ENCODE measurements at places on chromosomes 12 and 14.

DNA sequence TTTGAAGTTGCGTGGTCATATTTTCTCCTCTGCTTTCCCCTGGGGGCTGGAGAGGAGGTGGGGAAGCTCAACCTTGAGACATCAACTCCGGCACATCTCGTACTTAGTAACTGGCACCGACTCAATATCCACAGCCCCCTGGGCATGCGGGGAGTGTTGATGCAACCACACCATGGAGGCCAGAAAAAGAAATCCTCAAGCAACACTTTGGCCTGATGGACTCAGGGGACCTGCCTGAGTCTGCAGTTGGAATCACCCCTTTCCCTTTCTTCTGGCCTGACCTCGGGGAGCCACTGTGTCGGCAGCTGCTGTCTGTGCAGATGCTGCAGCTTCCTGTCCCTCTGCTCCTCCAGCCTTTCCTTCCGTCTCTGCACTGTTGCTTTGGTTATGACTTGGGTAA is 11.4 kb upstream of the AACS start:
- no peak for ATAC-seq

GRCh38 chr14:59305836-59306555 is 117.5 kb downstream of the DAAM1 start:
- ATAC-seq = no peak

DNA sequence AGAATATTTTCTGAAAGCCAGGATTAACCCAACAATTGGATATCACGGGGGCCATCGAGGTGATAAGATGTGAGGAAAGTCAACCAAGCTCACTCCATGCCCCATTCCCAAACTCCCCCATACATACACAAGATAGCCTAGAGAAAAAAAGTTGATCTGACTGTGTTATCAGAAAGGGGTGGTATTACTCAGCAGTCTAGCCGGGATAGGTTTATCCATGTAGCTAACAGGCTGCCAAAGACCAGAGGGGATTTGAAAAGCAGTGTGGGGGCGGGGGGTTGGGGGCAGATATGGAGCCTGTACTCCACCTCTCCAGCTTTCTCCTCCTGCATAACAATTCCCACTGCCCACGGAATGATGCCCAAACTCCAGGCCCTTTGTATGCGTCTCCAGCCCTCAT is 13.2 kb upstream of the MAP1LC3B2 start:
- ATAC-seq = no peak

- ATAC-seq = no peak
Measured at GRCh38 chr12:119613319-119613936, 19.9 kb downstream of the TMEM233 start.

DNA sequence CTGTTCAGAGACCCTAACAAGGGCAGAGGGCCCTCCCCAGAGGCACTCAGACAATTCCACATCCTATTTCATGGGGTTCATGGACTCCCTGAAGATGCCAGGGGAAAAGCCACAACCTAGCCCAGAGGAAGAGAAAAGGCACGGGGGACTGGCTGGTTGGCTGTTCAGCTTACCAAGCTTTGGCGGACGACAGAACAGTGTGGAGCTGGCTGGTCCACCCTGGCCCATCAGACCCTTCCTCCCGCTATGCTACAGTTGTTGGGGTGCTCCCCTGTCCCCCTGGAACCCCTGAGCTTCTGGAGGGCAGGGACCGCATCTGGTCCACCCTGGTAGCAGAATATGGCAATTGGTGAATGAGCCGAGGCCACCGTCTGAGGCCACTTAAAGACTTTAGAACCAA is 6.3 kb downstream of the TESC start:
- ATAC-seq = no peak

DNA sequence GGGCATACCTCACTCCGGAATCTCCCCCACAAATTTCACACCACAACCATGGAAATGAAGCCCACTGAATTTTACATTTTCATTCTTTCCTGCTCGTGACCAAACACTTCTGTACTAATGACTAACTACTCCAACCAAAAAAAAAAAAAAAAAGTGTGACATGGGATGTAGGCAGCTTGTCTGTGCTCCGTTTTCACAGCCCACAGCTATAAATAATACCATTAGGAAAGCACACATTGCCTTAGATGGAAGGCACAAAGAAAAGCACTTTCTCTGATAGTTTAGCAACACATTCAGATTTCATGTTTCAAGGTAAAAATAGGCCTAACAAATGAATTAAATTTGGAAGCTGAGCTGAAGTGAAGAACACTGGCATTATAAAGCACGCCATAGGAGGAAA is 42.5 kb downstream of the DUSP6 start:
- no peak for ATAC-seq

GRCh38 chr12:72485017-72485701 is 213.0 kb downstream of the TRHDE start:
- no peak for ATAC-seq

DNA sequence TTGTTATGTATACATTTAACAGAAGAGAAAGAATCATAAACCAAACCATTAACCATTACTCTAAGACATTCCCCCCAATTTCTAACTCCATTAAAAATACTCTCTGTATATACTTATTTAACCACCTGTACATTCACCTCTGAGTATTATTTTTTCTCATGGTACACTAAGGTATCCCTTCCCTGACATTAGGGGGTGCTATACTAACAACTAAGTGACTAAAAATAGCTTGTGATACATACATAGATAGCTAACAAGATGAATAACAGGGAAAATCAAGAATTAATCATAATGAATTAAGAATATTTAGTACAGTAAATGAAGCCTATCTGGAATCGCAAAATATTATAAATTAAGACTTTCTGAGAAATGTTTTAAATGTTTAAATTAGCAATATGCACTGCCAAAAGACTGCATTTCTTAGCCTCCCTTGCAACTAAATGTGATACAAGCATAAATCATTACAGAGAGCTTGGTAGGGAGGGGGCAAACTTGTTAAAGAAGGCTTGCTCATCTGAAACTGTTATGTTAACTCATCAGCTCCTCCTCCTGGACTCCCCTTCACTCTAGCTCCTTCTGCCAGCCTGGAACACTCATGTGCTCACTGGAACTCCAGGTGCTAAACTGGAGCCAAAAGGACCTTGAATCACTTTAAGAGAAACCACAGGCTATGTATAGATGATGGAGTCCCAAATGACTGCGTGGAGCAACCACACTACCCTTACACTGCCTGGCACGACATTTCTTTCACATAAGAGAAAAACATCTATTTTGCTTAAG is 14.9 kb downstream of the C2CD5 start:
- peak; percentile 91 for ATAC-seq

- peak; percentile 46 for ATAC-seq
Measured at GRCh38 chr14:50061664-50062437, 54.5 kb downstream of the VCPKMT start.

- no peak for ATAC-seq
Measured at GRCh38 chr14:99127651-99128167, 144.3 kb downstream of the BCL11B start.

GRCh38 chr12:56574210-56574609 is 52.6 kb downstream of the RBMS2 start:
- ATAC-seq = no peak
